Fibroblast of skin of left biceps (primary cell): ENCODE measurements at places on chromosomes 5 and 9.

DNA sequence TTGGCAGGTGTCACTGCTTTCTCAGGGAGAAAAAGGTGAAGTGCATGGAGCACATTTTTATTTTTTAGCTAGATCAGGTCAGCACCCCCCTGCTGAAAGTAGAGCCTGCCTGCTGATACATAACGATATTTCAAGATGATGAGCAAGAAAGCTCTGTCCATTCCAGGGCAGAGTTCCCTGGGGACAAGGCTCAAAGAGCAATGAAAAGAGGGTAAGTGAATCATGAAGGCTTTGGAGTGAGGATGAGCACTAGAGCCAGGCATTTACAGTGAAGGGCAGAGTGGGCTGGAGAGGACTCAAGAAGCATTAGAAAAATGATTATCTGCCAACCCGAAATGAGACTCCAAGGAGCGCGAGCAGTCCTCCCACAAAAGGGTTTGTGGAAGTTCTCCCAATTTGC lies 345.7 kb downstream of the TLE4 start:
- no peak for DNase-seq

- no peak for DNase-seq
These were observed 11.7 kb upstream of the FCN2 start for GRCh38 chr9:134868751-134869553.

DNA sequence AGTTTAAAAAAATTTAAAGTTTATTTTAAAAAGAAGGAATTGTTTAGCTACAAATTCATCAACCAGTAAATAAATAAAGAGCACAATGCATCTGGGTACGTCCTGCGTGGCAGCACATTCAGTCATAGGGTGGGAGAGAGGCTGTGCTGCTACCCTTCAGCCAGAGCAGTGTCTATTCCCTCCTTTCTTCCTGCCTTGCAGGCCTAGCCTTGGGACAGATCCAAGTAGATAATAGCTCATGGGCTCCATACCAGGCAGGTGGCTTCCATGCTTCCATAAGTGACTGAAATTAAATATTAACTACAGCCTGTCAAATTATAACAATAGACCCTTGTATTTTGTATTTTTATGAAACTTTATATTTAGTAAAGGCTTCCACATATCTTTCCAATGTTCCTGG lies 408.3 kb upstream of the RGMB start:
- DNase-seq, result no peak

GRCh38 chr5:150589862-150590601 lies 50.4 kb upstream of the SYNPO start:
- DNase-seq, result peak; percentile 36

- DNase-seq, result no peak
These were observed 99.2 kb upstream of the IQGAP2 start for GRCh38 chr5:76303921-76304320.

GRCh38 chr9:91160599-91161464 lies 200.9 kb downstream of the AUH start:
- DNase-seq, result no peak

- no peak for DNase-seq
These were observed 52.0 kb upstream of the SLIT3 start for GRCh38 chr5:169352901-169353300.

GRCh38 chr5:169190849-169191248 lies 110.1 kb downstream of the SLIT3 start:
- DNase-seq, result no peak

DNA sequence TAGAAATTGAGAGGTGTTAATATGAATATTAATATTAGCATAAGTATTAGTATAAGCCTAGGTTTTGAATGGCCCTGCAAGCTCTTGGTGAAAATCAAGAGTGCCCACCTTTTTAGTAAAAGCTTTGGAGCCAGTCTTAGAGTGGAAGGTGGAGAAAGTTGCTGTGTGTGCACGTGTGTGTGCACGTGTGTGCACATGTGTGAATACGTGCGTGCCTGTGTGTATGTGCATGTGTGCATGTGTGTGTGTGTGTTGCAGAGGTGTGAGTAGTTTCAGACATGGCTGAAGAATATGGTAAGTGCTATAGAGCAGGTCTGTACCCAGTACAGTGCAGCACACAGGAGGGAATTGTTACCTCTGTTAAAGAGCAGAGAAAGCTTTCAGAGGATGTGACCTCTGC lies 74.3 kb downstream of the BOD1 start:
- DNase-seq, result no peak

DNA sequence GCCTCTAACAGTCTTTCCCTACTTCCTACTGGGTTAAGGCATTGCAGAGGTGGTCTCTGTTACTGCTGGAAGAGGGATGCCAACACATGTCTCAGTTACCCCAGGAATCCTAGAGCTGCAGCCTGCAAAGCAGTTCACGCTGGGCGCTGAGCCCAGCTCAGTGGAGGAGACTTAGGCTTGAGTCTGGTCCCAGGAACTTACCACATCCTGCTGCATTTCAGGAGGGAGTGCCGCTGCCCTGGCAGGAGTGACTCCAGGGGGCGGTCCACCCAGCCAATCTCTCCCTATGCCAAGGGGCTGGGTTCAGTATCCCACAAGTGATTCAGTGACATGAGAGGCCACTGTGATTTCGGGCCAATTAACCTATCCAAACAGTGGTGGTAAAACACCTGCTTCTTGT lies 7.6 kb downstream of the TTC16 start:
- no peak for DNase-seq

- no peak for DNase-seq
These were observed 18.4 kb upstream of the IQGAP2 start for GRCh38 chr5:76384705-76385104.

DNA sequence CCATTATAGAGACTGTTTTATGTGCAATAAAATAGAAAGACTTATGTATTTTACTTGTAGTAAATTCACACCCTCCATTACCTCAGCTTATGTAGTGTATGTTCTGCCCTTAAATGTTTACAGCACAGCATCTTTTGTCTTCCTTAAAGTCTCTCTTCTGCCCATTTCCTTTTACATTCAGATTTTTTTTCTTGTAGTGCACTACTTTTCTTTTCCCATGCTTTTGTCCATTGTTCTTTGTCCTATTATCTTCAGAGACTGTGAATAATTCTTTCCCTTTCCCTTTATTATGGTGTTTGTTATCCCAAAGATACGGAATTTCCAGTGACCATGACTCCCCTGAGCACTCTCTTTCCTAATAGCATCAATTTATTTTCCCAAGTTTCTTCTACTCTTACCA lies 66.1 kb upstream of the TYRP1 start:
- no peak for DNase-seq

DNA sequence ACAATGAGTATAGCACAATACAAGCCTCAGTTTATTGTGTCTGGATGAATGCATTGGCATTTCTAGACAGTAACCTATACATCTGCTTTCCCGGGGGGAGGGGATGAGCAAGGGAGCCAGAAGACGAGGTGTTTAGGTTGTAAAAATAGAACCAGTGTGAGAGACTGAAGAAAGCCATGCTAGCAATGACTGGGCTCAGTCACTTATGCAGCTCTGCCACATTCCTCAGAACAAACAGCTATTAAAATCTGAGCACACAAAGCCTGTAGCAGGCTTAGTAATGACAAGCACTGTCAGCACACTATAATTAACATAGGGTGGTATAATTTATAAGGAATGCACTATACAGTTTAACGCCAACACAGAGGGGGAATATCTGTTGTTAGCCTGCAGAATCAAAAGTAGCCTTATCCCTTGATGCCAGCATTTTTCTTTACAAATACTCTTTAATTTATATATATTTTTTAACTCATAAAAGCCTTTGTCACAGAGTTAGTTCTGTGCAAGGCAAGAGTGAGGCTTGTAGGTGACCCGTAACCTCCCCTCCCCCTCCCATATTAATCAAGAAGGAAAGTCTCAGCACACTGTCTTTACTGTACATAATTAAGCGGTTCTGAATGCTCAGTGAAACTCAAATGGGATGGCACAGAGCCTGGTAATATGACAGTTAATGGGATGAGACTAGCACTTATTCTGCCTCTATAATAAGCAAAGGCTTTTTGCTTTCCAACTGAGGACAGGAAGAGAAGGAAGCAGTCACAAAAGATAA lies 295.4 kb downstream of the CSNK1G3 start:
- DNase-seq, result peak; percentile 55

DNA sequence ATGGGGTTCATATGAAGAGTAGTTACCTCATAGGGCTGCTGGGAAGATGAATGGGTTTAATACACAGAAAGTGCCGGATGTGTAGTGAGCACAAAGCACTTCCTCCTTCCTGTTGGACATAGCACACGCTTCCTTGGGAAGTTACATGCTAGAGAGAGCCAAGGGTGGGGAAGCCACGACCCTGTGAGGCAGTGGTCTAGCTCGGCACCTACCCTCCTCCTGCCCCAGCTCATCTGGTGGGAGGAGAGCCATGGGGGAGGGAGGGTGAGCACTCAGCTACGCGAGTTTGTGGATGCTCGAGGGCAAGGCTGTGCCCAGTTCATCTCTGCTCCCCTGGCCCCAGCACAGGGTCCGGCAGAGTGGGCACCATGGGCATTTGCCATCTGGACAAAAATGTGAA lies 43.6 kb upstream of the NEK6 start:
- DNase-seq, result no peak

GRCh38 chr5:50595199-50595598 lies 71.2 kb upstream of the PARP8 start:
- DNase-seq, result peak; percentile 50

GRCh38 chr9:74528207-74528606 lies 31.1 kb downstream of the RORB start:
- DNase-seq, result no peak

GRCh38 chr5:27315363-27316270 lies 277.2 kb upstream of the CDH9 start:
- peak; percentile 77 for DNase-seq

GRCh38 chr9:91103931-91104330 lies 257.8 kb downstream of the AUH start:
- no peak for DNase-seq

GRCh38 chr5:54457094-54457862 lies 1.8 kb downstream of the HSPB3 start:
- DNase-seq, result peak; percentile 70

DNA sequence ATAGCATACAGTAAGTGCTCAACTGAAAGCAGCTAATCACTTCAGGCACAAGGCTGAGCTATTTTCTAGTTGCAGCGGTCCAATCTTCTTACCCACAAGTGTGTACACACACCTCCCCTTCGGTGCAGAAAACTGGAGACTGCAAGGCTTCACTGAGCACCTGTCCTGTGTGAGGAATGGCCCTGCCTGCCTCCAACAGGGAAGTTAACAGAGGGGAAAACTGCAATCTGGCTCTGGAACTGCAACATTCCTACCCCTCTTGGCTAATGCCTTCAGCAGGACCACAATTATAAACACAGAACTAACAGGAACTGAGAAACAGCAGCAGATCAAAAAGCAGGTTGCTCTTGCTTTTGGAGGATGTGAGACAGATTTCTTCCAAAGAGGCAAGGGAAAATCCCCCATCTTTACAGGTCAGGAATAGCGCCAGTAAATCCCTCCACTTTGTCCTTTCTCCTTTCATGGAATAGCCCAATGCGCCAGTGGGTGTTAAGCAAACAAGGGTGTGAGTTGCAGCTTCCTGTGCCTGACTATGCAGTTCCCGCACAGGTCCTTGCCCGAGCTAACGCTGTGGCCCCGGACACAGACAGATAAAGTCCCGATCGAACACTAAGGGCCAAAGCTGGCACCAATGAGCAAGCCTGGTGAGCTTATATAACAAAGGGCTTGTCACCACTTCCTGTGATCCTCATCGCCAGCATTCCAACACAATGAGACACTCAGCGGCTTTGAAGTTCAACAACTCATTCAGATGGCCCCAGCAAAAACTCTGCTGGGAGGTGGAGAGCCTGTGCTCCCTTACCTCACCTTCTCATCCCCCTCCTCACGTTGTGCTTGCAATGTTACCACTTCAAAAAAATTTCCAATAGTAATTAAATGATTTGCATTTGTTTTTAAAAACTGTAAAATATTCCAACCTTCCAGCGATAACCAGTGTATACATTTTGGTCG lies 21.5 kb downstream of the SHB start:
- DNase-seq, result peak; percentile 63

DNA sequence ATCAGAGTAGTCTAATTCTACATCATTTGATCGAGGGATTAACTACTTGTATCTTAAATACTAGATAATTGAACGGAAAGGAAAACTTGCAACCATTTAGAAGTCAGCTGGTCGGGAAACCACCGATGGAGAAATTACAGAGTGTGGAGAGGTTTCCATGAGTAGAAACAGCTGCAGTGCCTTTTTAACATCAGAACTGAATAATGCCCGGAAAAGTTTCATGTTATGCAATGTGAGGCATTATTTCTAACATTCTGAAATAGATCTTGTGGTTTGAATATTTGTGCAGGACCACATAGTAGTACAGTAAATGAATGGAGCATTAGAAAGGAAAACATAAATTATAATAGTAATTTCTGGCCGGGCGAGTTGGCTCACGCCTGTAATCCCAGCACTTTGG lies 88.1 kb upstream of the RNF180 start:
- DNase-seq, result no peak

DNA sequence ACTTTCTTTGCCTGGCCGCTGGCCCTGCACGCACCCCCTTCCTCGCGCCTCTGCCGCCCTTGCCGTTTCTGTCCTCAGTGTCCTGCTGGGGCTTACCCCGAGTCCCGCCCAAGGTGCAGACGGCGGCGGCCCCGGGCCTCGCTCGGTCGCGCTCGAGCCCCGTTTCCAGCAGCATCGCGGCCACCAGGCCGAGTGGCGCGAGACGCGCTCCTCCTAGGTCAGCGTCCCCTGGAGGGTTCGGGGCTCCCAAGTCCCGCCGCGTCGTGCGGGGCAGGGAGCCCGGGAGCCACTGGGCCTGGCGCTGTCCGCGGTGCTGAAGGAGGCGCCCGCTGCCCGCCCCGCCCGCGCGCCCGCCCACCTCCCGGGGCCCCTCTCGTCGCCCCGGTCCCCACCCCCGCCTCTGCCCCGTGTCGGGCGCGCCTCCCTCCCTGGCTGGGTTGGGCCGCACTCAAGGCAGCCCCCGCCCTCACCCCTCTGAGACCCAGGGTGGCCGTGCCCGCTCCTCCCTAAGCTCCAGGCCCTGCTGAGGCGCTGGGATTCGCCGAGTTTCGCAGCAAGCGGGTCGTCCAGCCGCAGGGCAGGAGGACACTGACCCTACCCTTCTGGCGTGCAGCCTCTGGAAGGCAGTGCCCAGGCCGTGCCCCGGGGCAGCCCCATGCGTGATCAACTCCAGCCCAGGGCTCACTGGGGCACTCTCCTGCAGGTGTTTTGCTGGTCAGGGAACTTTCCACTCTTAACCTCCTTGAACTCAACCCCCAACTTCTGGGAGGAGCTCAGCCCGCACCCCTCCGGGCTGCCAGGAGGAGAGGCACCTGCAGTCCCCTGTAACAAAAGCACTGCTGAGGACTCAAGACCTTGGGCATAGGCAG lies at the start of gene LHX3:
Gene LHX3, minus strand, starts transcription at position 291 of the 869 bp plus-strand sequence. Its CDS starts 116 bp downstream, at position 175.
- no peak for DNase-seq

DNA sequence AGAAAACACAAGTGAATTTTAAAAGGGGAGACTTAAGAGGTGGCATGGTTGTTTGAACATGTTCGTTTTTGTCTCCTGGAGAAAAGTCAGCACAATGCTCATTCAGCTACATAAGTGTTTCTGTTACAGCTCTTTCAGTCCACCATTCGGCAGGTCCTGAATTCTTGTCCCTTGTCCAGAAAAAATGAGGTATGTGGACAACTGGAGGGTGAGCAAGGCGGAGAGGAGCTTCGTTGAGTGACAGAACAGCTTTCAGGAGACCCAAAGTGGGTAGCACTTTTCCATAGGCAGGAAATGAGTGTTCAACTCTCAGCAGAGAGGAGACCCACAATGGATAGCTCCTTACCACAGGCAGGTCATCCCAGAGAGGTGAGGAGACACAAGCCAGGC lies 4.9 kb downstream of the PDCD1LG2 start:
- no peak for DNase-seq
